ENCODE measurements at places on chromosomes 12 and 14. TPM values are rescaled to one million over a fixed set of nuclear protein-coding genes. Genes with fewer than 3 reads are reported as not detected.

DNA sequence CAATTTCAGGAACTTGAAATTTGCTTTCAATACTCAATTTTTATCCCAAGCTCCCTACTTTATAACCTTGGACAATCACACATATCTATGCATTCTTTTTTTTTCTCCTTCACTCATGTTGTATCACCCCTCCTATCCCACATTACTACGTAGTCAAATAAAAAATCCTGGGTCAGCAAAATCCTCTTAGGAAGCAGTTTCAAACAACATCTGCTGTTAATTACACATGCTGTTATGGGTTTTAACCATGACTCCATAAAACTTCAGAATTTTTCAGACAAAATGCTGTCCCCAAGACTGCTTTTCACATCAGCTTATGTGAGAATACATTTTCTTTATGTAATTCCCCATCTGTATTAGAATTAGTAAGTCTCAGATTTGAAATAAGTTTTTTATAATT lies 61.7 kb downstream of the LRFN5 start:
- no peak for DNase-seq

DNA sequence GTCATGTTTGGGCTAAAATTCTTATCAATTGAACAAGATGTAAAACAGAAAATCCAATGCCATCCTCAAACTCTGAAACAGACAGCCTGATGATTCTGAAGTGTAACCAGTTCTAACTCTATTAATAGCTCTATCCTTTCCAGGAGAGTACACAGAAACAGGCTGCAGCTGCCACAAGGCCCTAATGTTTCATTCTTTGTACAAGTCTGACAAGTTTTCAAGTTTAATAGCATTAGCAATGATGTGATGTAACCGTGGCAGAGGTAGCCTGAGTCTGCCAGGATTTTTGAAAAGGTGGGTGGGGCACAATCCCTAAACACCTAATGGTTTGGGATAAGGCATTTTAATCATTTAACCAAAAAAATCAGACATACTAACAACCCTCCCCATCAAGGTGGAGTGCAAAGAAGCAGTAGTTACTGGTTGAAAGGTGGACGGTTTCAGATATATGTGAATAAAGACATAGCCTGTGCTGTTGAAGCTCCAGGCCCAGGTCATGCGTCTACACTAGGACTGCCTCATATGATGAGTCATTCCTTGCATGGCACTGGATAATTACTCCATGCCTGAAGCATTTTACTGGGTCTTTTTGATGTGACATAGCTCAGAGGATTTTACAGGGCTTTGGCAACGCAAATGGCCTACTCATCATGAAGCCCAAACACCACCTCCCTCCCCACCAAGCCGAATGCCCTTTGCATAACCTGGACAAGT lies 145.1 kb upstream of the GRIP1 start:
- DNase-seq = no peak

DNA sequence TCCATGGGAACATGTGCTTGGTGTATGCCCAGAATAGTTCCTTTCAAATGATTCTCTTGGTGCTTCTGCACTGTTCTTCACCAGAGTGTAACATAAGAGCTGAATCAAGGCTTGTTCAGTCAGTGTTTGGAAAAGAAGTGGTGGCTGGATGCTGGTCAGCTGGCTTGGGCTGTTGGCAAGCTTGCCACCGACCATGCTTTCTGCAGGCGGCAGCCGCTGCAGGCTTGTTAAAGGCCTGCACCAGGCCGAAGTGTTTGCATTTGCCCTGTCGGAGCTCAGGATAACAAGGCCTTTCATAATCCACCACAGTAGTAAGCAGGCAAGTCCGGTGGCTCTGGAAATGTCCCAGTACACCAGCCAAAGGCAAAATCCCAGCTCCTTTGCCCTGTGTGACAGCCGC lies 26.9 kb downstream of the DAAM1 start:
- DNase-seq = no peak

Gene JKAMP
- 33.7 TPM for total RNA-seq

Gene MIP
- total RNA-seq = not detected

Gene ATL1
- 4.2 TPM for total RNA-seq

Gene CREBL2
- total RNA-seq = 24.9 TPM
